ENCODE measurements at places on chromosomes 12 and 14. TPM values are rescaled to one million over a fixed set of nuclear protein-coding genes. Genes with fewer than 3 reads are reported as not detected.

TAS2R8 gene
- total RNA-seq: not detected

GNG2 gene
- total RNA-seq: 3.6 TPM

NID2 gene
- 32.6 TPM for total RNA-seq

OR6C74 gene
- total RNA-seq: not detected

HOXC11 gene
- 0.55 TPM for total RNA-seq

ADAMTS20 gene
- not detected for total RNA-seq

ASCL1 gene
- total RNA-seq: not detected

GALNT6 gene
- 3.6 TPM for total RNA-seq

SSPN gene
- total RNA-seq: 0.34 TPM

STXBP6 gene
- total RNA-seq: 2.0 TPM

KERA gene
- not detected for total RNA-seq

GSC gene
- total RNA-seq: 0.58 TPM

ATP23 gene
- 6.4 TPM for total RNA-seq
